ENCODE measurements at places on chromosomes 4 and X.

DNA sequence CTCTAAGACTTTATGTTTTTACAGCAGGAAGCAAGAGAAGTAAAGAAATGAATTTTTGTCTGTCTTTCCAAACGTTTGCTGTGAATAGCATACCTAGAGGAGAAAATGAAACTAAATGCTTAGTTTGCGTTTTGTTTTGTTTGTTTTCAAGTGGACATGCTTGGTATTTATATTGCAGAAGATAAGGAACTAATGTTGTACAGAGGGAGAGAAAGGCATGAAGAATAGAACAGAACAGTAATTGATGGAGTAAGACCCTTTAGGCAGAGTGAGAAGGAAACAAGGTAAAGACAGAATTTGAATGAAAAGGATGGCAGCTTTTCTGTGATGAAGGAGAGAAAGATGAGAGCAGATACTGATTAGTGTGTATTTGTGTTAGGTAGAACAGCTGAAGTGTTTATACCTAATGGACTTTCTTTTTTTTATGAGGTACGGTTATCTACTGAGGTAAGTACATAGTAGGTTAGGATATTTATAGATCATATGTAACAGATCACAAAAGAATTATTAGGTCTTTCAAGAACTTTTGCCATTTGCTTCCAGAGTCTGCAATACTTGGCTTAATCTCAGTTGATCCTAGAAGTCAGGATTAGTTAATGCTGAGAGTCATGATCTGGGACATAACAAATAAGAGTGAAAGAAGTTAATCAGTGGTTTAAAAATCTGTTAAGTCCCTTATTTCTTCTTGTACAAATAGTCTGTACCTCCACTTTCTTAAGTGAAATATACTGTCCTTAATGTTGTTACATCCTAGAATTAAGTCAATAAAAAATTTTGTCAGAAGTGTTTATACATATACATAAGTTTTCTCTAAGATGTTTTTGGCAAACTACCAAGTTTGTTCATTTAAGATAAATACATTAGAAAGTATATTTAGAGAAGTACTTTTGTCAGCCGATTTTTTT lies 36.8 kb downstream of the FABP2 start:
- peak; percentile 26 for DNase-seq

DNA sequence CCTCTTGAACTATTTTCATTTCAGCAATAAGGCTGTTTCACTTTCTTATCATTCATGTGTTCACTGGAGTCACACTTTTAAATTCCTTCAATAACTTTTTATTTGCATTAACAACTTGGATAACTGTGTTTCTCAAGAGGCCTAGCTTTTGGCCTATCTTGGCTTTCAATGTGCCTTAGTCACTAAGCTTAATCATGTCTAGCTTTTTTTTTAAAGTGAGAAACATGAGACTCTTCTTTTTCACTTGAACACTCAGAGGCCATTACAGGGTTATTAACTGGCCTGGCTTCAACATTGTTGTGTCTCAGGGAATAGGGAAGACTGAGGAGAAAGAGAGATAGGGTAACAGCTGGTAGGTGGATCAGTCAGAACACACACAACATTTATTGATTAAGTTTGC lies 64.0 kb upstream of the VCX2 start:
- no peak for DNase-seq

GRCh38 chrX:53194308-53194707 lies 30.7 kb downstream of the KDM5C start:
- no peak for DNase-seq

DNA sequence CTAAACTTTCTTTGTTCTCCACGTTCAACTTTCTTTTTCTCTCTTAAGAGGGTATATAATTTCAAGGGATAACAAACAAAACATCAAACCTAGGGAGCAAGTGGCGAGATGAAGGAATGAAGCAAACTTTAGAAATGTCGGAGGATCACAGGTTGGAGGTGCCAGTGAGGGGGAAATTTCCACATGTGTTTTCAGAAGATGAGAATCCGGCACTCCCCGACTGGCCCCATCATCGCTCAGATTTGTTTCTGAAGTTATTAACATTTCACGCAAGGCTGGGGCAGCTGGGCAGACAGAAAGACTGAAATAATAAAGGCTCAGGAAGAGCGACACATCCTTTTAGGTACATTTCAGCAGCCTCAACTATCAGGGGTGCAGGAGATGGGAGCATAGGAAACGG lies 134.9 kb downstream of the SMIM20 start:
- no peak for DNase-seq

DNA sequence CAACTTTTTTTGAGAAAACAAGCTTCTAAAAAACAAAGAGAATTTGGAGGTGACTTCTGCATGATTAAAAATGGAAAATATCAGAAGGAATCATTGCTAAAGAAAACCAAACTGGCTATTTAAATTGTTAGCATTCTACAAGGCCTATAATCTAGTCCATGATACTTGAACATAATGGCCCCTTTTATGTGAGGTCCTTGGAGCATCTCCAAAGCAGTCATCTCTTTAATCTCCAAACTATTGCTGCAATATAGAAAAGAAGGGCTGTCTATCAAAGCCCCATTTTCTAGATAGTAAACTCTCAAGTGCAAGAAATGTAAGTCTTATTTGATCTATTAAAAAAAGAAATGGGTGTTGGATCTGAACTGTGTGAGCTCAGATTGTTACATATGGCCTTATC lies 615.1 kb downstream of the CENPC start:
- DNase-seq: no peak

DNA sequence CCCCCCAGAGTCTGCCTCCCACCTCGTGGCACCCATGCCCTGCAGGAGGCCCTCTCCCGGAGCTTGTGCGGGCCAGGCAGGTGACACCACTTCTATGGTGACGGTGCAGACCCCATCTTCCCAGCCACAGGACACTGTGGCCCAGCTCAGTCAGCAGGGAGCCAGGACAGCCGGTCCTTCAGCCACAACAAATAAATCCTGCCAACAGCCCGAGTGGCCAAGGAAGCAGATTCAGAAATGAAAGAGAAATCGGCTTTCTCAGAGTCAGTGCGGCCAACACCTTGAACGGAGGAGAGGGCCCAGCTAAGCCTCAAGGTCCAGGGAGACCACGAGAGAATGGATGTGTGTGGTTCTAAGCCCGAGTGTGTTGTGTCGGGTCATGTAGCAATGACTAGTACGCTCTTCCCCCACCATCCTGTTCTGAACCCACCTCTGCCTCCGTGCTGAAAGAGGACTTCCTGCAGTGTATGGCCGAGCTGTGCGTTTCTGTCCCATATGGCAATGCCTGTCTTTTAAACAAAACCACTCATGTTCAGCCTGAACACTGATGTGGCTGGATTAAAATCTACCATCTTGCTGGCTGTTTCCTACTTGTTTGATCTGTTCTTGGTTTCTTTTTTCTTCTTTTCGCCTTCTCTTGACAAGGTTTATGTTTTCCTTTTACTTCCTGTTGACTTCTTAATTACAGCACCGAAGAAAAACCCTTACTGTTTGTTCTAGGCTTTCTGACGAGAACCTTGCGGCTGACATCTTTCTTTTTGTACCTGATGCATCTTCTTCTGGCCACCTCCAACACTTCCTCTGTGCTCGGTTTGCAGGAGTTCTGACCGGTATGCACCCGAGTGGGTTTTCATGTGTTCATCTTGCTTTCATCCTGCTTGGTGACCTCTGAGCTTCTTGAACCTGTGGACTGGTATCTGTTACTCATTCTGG lies 53.1 kb downstream of the GAK start:
- no peak for DNase-seq

GRCh38 chrX:2311501-2311900 lies 189.3 kb downstream of the DHRSX start:
- DNase-seq: no peak

DNA sequence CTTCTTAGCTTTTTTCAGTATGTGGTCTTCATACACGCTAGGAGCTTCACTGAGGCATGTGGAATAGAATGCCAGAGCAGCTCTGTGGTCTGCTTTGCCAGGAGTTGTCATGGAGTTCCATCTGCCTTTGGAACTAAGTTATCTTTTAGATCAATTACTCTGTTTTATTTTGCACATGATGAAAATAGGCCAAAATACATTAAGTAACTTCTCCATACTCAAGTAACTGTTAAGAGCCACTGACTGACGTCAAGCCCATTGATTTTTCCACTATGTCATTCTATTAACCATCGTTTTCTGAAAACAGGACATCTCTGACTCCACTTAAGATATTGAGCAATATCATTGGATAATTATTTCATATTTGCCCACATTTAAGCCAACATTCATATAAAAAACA lies 415.1 kb upstream of the MAD2L1 start:
- no peak for DNase-seq

GRCh38 chrX:139971394-139971749 lies 6.1 kb upstream of the CXorf66 start:
- DNase-seq: no peak

Data from T-helper 1 cell (primary cell).